ENCODE measurements at places on chromosomes 4 and X.

DNA sequence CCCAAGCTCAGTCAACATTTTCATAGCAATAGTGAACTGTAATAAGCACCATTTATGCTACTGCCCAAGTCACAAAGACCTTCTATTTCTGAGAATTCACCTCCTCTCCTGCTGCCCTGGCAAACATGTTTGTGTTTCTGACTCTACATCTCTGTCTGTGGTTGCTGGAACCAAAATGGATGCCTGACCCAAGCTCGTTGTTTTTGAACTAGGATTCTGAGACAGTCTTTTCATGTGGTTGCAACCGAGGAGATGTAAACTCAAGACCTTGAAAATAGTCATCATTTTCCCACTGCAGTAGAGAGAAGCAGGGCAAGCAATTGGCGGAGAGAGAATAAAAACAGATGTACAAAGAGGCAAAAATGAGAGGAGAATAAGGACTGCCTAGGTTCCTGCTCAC lies 160.2 kb downstream of the RAB28 start:
- no peak for DNase-seq

GRCh38 chr4:175954685-175955084 lies 111.0 kb upstream of the WDR17 start:
- no peak for DNase-seq

DNA sequence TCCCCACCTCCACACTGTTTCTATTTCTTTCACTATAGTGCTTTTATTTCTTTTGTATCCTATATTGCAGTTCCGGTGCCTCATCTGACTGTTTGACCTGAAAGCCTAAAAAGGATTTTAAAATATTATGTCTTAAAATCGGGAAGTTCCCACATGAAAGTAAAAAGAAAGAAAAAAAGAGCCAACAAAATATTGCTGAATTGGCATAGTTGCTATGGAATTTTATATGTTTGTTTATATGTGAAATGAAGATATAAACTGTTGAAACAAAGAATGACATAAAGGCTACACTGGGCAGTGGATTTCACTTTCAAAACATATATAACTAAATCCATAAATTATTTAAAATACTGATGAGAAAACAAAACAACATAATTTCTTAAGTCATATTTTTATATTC lies 1383.7 kb downstream of the C4orf33 start:
- no peak for DNase-seq

DNA sequence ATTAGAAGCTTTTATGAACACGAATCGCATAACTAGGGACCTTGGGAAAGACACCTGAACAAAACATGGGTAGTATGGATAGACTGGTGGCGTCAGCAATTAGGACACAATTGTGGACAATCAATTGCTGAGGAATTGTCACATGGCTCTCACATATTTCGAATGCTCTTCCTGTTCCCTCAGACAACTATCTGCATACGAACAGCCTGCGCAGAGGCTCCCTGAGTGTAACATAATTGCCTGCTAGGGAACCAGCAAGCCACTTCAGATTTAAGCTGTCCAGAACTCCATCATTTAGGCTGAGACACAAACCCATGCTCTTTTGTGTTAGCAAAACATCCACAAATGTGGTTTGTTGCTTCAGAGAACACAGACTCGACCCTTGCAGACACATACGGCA lies 160.8 kb downstream of the MGST2 start:
- no peak for DNase-seq

DNA sequence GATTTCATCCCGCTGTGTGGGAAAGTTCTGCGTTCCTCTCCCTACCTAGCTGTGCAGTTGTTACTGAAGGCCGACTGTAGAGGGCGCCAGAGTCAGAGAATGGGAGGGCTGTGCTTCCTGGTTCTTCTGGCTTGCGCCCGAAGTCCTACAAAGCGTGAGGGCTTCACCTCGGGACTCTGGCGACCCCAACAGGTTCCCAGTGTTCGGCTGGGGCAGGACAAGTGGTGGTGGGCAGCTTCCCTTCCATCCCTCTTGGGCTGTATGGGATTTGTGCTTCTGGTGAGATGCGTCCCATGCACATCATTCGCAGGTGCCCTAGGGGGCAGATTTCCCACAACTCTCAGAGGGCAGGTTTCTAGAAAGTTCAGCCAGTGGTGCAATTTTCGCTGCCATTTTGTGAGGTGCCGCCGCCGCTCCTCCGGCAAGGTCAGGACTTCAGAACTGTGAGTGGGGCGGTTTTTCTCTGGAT lies 27.3 kb downstream of the CT45A1 start:
- DNase-seq, result no peak

DNA sequence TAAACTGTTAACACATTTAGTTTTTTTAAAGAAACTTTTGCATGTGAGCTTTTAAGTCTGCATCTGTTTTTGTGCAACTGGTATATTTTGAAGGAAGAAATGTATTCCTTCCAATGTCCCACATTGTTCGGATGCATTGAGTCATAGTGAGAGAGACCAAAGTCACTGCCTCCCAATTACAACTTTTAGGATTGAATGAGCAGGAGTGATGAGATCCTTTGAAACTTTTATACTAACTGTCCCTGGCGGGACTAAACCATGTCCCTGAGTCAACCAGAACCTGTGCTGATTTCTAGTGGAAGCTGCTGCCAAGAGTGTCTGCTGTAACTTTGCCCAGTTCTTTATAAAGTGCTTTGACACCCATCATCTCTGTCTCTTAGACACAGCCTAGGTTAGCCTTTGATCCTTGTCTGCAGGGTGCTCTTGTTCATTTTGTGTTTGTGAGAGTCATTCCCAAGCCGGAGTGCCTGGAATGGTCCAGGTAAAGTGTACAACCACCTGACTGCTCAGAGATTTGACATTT lies 122.7 kb downstream of the ZNF518B start:
- no peak for DNase-seq

DNA sequence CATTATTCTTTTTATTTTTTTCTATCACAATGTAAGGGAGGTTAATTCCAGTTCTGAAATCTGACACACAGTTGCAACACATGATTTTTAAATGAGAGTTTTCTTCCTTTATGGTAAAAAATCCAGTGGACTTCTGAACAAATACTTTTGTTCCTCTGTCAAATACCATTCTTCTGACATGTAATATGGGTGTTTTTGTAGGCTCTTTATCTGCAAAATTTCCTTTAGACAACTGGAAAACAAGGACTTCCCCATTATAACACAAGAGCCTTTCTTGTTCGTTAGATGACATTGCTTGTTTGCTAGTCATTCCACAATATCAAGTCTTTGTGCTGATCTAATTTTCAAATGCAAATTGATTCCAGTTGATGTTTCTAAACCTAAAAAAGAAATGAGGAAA lies 7.7 kb downstream of the FANCB start:
- peak; percentile 7 for DNase-seq

DNA sequence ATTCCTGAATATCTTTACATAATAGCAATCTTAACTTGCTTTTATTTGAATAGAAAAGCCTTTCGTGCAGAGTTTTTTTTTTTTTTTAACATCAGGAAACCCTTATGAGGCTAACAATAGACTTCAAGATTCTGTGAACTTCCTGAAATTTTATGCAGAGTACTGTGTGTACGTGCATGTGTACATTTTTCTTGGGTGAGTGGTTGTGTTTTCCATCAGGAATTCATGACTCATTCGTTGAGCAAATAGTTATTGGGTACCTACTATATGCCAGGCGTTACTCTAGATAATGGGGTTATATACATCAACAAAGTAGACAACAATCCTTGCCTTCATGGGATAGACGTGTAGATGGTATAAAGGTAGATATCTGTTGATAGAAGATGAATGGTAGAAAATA lies 59.1 kb downstream of the MRPL1 start:
- peak; percentile 95 for DNase-seq

DNA sequence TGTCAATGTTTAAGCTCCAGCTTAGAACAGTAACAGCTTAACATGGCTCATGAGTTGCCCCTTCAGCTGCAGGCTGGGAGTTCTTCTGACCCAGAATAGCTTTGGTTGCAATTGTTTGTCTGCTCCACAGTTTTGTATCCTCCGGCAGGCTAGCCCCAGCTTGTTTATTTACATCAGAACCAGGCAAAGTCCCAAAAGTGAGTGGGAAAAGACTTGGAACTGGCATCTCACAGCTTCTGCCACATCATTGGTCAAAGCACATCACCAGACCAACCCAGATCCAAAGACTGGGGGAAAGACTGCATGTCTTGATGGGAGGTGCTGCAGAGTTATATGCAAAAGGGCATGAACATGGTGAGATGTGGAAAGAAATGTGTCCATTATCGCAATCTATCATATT lies 231.2 kb upstream of the CPEB2 start:
- peak; percentile 50 for DNase-seq

DNA sequence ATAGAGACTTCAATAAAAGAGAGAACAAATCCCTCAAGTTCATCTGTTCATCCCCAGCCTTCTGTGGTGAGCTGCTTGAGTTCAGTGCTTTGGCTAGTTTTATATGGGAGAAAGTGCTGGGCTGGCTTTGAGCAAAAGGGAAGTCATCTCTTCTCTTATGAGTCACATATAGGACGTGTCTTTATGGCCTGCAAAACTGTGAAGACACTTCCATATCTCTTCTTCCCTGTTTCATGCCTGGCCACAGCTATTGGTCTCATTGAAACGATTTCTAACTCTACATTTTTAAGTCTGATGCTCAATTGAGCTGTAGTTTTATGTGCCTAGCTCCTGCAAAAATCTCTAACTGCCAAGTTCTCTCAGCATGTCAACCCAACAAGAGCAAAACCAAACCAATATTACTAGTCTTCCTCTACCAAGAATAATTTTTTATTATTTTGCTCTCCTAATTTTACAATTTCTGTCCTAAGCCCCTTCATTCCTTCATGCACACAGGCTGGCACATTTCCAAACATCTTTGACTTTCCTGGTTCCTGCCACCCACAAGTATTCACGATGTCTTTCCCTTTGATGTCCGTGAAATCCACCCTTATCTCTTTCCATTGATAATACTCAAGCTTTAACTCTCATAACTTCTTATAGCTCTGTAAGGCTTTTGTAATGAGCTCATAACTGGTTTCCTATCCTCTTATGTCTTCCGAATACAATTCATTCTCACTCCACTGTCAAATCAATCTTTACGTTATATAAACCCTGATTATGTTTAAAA lies 165.3 kb downstream of the BTC start:
- DNase-seq, result peak; percentile 57

GRCh38 chrX:108163333-108164082 lies 71.9 kb downstream of the ATG4A start:
- no peak for DNase-seq

GRCh38 chr4:130563185-130563888 lies 1467.4 kb downstream of the C4orf33 start:
- peak; percentile 82 for DNase-seq

GRCh38 chr4:2534904-2535375 lies 1.5 kb upstream of the FAM193A start:
- DNase-seq, result no peak

- no peak for DNase-seq
Measured at GRCh38 chrX:2360731-2361130, 140.0 kb downstream of the DHRSX start.

GRCh38 chr4:145934434-145935047 lies 4.1 kb downstream of the ZNF827 start:
- no peak for DNase-seq

GRCh38 chrX:123906557-123907316 lies 46.9 kb downstream of the XIAP start:
- DNase-seq, result no peak

GRCh38 chr4:98560321-98560720 lies 98.1 kb downstream of the TSPAN5 start:
- no peak for DNase-seq

DNA sequence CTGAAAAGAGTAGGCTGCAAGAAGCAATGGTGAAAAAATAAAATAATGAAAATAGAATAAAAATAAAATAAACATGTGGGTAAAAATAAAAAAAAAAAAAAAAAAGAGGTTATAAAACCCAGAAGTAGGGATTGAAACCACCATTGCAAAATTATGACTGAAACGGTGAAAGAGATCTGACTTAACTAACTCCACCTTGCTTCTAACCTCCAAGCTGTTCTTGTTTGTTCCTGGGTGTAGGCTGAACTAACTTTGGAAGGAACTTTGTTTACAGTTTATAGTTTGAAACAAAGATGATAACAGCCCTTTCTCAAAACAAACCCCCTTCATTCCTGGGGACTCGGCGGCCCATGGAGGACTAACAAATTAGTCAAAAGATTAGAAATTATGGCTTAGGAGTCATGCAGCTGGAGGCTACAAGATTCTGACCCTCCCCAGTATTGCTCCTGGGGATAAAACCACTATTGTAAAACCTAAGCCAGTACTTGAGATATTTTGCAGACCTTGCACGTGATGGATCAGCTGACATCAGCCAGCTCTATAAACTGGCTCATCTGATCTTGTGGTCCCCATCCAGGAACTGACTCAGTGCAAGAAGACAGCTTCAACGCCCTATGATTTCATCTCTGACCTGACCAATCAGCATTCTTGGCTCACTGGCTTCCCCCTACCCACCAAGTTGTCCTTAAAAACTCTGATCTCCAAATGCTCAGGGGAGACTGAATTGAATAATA lies 30.4 kb downstream of the DDX60L start:
- peak; percentile 91 for DNase-seq

- DNase-seq, result no peak
Measured at GRCh38 chr4:55615008-55615407, 21.1 kb downstream of the NMU start.

- DNase-seq, result no peak
Measured at GRCh38 chrX:150844016-150844415, 54.5 kb downstream of the CD99L2 start.

- DNase-seq, result peak; percentile 10
Measured at GRCh38 chr4:85243857-85244256, 231.1 kb upstream of the ARHGAP24 start.

DNA sequence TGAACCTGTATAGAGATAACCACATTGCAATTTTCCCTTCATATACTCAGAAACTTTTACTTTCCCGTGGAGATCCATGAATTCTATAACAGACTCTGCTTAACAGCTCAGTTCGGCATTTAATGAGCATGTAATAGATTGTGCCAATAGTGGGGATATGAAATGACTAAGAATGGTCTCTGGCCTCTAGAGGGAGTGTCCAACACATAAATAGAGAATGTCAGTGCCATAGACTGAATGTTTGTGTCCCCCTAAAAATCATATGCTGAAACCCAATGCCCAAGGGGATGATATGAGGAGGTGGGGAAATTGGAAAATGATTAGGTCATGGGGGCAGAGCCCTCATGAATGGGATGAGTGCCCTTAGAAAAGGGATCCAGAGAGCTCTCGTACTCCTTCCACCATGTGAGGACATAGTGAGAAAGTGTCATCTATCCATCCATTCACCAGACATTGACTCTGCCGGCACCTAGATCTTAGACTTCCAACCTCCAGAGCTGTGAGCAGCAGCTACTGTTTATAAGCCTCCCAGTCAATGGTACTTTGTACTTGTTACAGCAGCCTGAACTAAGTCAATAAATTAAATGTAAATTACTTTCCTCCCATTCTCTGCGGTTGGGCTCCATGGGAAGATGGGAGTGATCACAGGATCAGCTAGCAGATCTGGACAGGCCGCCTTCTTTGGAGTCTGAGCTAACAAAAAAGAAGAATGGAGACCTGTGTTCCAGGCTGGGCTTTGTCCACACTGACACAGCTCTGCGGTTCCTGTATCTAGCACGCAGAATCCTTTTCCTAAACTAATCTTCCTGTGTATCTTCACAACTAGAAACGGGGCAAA lies 28.1 kb upstream of the HPSE start:
- DNase-seq, result peak; percentile 62

GRCh38 chr4:88618782-88619485 lies 26.7 kb downstream of the HERC3 start:
- DNase-seq, result no peak
